Mesangial cell (primary cell): ENCODE measurements at places on chromosomes 1 and 21. TPM values are rescaled to one million over a fixed set of nuclear protein-coding genes. Genes with fewer than 3 reads are reported as not detected.

Gene SPRR2A
- total RNA-seq = not detected in 2 replicates

Gene CYP4A22
- not detected in 2 replicates for total RNA-seq

Gene RGS8
- total RNA-seq = not detected in 2 replicates

Gene LAMC2
- total RNA-seq = 43.6 and 203 TPM in 2 replicates

Gene SLC44A3
- total RNA-seq = 2.6 and 13.1 TPM in 2 replicates

Gene SLC37A1
- 7.3 and 13.6 TPM in 2 replicates for total RNA-seq

Gene DMBX1
- total RNA-seq = not detected in 2 replicates

Gene COG2
- total RNA-seq = 15.2 and 17.2 TPM in 2 replicates

Gene CHRM3
- total RNA-seq = under 0.01 and 1.3 TPM in 2 replicates

Gene LBR
- total RNA-seq = 25.0 and 50.0 TPM in 2 replicates

Gene LCE1B
- not detected in 2 replicates for total RNA-seq

Gene EXO1
- total RNA-seq = 1.0 and 13.2 TPM in 2 replicates
